ENCODE measurements at places on chromosomes 2 and 18.

DNA sequence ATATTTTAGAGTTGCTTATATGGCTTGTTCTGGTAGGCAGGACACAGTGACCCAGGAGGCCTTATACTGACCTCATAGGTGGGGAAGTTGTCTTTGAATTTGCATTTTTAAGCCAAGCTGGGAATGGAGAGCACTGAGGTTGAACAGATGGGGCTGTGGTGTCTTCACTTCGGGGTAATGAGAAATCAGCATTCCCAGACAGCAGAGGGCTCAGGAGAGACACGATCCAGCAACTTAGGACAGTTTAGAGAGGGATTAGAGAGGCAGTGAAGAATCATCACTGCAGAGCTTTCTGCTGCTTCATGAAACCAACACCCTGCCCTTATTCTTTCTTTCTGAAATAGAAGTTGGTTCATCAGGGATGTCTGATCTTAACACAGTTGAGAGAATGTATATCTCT, 202.4 kb downstream of the TDRD15 start:
- no peak for DNase-seq

GRCh38 chr2:200320344-200320743, 13.9 kb downstream of the SPATS2L start:
- DNase-seq: no peak

DNA sequence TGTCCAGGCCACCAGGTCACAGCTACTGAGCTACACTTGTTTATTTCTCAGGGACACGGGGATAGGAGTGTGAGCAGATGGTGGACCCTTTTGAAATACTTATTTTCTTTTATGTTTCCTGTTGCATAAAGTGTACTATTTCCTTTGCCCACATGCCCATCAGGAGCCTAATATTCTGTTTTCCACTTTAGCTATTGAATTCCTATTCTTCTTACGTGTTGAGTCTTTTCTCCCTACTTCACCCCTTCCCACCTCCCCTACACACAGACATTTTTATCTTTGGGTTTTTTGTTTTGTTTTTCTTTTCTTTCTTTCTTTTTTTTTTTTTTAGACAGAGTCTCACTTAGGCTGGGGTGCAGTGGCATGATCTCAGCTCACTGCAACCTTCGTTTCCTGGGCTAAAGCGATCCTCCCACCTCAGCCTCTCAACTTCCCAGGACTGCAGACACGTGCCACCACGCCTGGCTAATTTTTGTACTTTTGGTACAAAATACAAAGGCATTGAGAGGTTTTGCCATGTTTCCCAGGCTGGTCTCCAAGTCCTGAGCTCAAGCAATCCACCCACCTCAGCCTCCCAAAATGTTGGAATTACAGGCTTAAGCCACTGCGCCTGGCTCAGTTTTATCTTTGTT, 5.2 kb upstream of the GPR55 start:
- no peak for DNase-seq

GRCh38 chr2:65186872-65187851, 40.5 kb upstream of the ACTR2 start:
- DNase-seq: peak; percentile 57

DNA sequence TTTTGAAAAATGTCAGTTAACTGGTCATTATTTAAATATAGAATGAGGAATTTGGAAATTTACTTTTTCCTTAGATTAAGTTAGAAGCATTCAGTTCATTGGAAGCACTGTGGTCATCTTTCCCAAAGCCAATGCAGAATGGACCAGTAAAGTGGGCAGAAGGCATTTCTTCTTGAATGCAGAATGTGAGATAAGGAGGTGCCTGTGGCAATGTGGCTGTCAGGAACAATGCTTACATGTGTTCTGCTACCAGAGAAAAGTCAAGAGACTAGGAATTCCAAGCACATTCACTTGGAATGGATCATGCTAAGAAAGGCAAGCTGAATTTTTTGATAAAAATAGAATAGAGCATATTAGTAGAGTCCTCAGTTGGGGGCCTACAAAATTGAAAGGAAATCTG, 295.0 kb upstream of the KCNH7 start:
- DNase-seq: no peak

DNA sequence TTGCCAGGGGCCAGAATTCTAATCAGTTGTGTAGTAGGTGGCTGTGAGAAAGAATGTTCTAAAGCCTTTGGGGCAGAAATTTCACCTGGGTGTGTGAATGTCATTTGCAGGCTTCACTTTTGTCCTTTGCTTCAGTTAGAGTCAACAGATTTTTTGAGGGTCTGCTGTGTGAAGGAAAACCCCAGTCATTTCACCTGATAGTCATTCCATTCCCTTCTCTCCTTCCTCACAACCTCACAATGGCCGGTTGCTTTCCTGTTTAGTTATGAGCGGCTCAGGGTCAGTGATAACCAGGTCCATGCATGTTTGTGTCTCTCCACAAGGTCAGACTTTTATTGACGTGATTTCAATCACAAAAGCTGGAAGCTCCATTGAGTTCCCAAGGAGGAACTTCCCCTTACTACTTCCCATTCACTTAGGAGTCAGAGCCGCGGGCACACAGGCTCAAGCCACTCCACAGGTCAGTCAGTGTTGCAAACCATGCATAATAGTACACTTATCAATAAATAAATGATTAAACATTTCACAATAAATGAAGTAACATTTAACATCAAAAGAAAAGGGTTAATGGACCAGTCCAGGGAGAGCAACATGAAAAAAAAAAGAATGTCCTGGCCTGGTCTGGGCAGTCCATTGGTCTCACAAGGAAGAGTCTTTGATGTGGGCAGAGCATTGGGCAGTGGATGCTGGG, 74.3 kb downstream of the NPAS2 start:
- DNase-seq: no peak

DNA sequence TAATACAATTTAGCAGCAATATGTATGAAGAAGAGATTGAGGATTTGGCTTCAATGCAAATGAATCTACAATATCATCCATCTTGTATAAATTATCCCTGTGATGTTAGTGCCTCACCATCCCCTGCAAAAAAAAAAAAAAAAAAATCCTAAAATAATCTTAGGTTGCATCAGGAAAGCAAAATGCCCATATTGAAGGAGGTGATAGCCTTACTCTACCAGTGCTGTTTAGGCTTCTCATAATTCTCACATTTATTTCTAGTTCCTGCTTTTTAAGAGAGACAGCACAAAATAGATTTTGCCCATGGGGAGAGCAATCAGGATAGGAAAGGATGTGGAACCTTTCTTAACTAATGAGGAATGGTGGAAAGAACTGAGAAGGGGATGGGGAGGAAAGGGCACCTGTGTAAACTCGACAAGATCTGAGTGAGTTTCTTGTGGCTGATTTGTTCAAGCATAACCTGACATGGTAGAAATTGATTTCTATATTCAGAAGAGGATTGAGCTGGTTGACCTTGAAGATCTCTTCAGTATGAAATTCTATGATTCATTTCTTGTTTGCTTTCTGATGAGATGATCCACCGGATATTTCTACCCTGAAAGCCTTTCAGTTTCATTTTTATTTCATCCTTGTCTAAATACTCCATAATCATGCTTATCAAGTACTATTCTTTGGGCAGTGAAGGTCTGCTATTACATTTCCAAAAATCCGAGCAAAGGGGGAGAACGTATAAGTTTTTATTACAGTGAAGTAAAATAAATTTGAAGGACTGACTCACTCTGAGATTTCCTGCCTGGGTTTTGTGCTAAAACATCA, 391.2 kb downstream of the PTPRM start:
- no peak for DNase-seq

DNA sequence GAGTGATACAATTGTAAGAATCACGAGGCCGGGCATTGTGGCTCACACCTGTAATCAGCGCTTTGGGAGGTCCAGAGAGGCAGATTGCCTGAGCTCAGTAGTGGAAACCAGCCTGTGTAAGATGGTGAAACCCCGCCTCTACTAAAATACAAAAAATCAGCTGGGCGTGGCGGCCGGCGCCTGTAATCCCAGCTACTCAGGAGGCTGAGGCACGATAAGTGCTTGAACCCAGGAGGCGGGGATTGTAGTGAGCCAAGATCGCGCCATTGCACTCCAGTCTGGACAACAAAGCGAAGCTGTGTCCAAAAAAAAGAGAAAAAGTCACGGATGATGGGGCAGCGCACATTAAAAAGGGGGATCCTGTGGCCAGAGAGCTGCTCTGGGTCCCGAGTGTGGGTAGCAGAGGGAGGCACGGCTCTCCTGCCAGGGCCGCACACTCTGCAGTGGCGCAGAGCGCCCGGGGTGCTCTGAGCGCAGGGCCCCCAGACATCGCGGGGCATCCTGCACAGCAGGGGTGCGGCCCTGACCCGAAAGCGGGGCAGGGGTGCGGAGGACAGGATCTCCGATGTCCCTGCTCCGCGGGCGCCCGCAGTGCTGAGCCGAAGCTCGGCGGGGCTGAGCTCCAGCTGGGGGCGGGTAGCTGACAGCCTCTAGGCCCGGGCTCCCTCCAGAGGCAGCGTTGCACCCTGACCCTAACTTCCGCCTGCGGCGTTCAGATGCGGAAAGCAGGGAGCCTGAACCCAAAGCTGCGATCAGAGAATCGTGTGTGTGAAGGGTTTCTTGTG, 30.4 kb upstream of the RAB6D start:
- DNase-seq: no peak

GRCh38 chr18:63307551-63308200, 11.9 kb downstream of the BCL2 start:
- no peak for DNase-seq

DNA sequence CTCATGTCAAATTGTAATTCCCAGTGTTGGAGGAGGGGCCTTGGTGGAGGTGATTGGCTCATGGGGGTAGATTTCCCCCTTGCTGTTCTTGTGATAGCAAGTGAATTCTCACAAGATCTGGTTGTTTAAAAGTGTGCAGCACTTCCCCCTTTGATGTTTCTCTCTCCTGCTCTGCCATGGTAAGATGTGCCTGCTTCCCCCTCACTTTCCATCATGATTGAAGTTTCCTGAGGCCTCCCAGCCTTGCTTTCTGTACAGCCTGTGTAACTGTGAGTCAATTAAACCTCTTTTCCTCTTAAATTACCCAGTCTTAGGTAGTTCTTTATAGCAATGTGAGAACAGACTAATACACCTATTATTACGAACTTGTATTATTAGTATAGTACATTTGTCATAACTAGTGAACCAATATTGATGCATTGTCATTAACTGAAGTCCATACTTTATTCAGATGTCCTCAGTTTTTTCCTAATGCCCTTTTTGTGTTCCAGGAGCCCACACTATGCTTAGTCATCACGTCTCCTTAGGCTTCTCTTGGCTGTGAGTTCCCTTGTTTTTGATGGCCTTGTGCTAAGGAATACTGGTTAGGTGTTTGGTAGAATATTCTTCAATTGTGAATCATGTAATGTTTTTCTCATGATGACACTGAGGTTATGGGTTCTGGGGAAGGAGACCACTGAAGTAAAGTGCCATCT, 4.5 kb upstream of the MAP3K2 start:
- no peak for DNase-seq

- no peak for DNase-seq
Observed at GRCh38 chr18:63683152-63683551, 19.6 kb upstream of the SERPINB11 start.

DNA sequence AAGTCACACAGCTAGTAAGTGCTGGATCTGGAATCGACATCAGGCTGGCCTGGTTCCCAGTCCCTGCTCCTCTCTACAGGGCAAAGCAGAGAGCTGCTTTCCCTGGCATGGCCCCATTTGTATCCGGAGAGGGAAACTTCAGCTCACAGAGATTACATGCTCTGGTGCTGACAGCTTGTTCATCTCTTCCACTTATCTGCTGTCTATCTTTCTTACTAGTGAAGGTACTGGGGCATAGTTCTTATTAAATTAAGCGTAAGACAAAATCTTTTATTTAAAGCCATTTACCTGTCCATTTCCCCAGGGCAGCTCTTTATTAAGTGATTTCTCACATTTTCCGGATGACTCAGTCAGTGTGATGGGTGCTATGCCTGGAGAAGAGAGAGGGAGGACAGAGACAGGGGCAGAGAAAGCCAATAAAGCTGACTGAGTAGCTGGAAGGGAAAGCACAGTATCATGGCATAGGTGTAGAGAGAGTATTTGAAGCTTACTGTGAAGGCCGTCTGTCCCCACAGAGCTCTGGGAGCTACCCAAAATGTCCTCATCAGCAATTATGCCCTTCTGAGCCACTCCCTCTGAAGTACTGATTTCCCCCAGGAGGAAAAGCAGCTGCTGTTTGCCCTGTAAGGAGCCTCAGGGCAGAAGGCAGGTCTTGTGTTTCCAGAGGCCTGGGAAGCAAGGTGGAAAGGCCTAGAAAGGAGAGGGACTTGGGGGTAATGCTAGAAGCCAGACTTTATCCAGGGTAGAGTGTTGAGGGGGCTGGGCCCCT, 44.1 kb upstream of the EPAS1 start:
- no peak for DNase-seq

DNA sequence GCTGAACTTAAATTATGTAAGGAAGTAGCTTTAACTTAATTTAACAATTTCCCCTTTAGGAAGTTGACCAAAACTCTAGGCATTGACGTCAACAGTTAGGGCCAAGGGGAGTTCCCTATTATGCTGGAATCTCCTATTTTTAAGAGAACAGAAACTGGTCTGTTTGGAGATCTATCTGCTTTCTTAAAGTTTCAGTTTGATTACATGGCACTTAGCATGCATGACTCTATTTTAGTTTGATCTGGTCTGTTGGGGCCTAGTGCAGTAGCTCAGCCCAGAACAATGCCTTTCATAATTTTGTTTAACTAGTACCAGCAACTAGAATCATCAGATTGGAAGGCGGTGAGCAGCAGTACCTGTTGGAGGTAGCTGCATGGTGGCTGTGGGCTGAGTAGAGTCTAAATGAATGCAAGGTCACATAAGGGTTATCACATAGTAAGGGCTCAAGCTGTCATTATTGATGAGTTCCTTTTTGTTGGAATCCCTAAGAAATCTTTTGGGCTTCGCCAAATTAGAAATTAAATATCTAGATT, 60.5 kb upstream of the ZNG1B start:
- DNase-seq: no peak

DNA sequence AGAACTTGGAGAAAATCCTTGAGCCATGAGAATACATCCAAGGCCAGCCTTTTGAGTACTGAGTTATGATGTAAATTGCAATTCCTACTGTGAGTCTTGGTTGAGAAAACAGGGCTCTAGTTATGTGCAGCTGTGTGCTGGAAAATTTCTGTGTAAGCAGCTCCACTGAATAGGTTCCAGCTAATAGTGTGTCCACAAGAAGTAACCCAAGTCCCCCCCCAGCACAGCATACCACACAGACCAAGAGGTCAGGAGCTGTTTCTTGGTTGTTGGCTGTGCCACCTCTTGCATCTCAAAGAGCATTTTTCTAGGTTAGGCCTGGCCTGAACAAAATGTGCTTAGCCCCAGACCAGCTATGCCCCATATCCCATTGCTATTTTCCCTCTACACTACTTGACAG, 36.8 kb upstream of the APCDD1 start:
- no peak for DNase-seq

DNA sequence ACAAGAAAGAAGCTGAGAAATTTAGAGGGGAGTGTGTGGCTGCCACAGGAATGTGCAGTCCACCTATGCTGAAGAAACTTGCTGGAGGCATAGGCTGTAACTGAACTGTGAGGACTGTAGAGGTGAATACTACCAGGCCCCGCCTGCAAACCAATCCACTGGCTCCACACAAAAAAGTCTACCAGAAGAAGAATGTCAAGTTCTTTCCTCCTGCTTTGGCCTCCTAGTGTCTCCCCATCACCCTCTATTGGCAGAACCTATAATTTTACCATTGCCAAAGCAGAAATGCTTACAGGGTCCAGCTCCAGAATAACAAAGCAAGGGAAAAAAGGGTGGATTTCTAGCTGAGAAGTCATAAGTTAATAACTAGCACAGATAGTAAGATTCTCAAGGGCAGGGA, 5.9 kb upstream of the ATP5MC3 start:
- DNase-seq: no peak

GRCh38 chr2:176101216-176101830, 1.7 kb downstream of the HOXD12 start:
- DNase-seq: no peak

GRCh38 chr2:105763076-105763475, 18.4 kb downstream of the NCK2 start:
- DNase-seq: no peak

- no peak for DNase-seq
Observed at GRCh38 chr18:34841891-34842290, 131.8 kb downstream of the DTNA start.

All from stimulated activated CD4-positive, alpha-beta T cell treated with anti-CD3 and anti-CD28 coated beads, Interleukin-4, amount 100 ng/mL, for 4 hours (primary cell).